Astrocyte (in vitro differentiated cells and primary cell): ENCODE measurements at places on chromosomes 3 and 15. TPM values are rescaled to one million over a fixed set of nuclear protein-coding genes. Genes with fewer than 3 reads are reported as not detected.

GRCh38 chr3:139329364-139329850 is 14.4 kb upstream of the MRPS22 start:
- DNase-seq = peak; percentile 40
- H3K4me3 ChIP-seq = no peak overlapping the region
- no peak overlapping the region for H3K27ac ChIP-seq
- no peaks in the 10 kb centered on the region for H3K36me3 ChIP-seq

DNA sequence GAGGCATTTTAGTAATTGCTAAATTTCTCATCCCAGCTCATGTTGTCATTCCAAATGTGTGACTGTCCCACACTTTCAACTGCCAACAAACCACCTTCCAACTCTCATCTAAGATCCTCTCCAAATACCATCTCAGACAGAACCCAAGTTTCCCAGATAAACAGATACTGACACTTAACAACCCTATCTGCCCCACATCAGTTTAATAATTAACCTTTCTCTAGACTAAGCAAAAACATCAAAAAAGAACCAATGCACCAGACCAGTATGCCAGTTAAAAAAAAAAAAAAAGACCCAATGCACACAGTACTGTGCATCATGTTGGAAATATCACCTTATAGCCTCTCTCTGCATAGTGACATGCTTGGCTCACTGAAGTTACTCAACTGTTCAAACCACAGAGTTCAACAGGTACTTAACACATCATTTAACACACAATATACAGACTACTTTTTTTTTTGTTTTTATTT is 5.5 kb downstream of the SFMBT1 start:
- peaks cover 4% of the 10 kb centered on the region for H3K4me1 ChIP-seq
- H3K4me3 ChIP-seq = no peak overlapping the region
- H3K27me3 ChIP-seq = no peaks in the 10 kb centered on the region

DNA sequence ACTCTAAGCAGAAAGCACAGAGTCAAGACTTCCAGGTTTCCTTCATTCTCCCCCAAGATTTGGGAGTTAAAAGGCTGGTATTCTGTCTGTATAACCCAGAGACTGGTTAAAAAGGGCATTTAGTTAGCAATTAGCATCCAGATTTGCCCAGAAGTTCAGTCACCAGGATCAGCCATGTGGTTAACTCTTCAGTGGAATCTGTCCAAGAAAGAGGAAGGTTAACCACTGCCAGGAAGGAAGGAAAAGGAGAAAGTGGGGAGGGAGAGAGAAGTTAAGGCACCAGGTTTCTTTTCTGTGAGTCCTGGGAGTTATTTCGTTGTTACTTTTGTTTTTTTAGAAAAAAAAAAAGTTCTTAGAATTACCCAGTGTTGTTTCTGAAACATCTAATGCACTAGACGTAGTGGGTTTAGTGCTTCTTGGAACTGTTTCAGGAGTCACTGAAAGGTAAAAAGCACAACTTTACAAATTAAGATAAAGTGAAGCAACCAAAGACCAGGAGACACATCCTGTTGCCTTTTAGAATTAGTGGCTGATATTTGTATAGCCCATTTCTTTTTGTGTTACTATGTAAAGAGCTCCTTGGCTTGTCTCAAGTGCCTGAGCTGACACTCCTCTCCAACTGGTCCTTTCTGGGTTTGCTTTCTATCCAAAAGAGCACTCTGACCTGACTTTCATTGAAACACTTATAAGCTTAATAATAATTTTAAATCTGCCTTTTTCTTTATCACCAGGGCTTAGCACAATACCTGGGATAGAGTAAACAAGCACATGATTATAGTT is 128.6 kb downstream of the ABI3BP start:
- H3K4me3 ChIP-seq = no peak overlapping the region
- H3K27me3 ChIP-seq = no peaks in the 10 kb centered on the region
- no peaks in the 10 kb centered on the region for H3K36me3 ChIP-seq
- DNase-seq = no peak
- H3K27ac ChIP-seq = no peak overlapping the region
- H3K4me1 ChIP-seq = peaks cover 3% of the 10 kb centered on the region

ACKR2 gene
- total RNA-seq = 1.7 and 2.1 TPM in 2 replicates

DNA sequence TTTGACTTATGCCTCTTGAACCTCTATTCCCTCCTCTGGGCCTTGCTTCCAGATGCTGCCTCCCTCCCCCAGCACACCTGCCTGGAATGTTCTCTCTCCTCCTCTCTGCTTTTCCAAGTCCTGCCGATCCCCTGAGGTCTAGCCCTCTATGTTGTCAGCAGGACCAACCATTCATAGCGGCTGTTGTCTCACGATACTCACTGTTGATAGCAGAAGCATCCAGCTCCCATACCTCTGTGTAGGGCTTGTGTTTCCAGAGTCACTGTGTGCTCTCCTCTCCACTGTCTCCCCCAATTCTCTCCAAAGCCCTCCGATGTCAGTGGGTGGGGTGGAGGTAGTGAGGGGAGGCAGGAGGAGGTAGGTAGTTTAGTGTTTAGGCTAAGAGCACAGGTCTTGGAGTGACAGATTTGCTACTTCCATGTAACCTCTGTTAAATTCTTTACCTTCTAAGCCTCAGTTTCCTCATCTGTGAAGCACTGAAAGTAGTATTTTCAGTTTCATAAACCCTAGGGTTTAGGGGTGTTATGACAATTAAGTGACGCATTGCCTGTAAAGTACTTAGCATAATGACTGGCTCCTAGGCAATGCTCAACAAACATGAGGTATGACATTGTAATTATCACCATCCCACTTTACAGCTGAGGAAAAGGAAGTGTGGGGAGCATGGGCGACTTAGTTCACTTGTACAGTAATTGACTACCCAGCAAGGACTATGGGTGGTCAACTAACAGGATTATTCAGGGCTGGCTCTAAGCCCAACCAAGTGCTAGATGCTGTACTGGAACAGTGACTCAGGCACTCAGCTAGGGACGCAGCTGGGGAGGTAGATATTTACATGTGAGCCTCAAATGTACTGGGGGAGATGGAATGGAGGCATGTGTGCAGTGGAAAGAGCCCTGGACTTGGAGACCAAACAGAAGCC is 122.8 kb downstream of the CACNA1D start:
- H3K27ac ChIP-seq = no peak overlapping the region
- H3K4me3 ChIP-seq = no peak overlapping the region
- no peaks in the 10 kb centered on the region for H3K36me3 ChIP-seq
- no peak for DNase-seq
- no peaks in the 10 kb centered on the region for H3K4me1 ChIP-seq

CPNE9 gene
- total RNA-seq = 0.20 TPM in 1 of 2 replicates, not detected in the other

IL20RB gene
- 22.0 and 23.6 TPM in 2 replicates for total RNA-seq

APOD gene
- 0.70 TPM in 1 of 2 replicates, not detected in the other for total RNA-seq

GRCh38 chr15:75731248-75732151 is 18.9 kb upstream of the CSPG4 start:
- peaks cover 2% of the 10 kb centered on the region for H3K4me1 ChIP-seq
- no peaks in the 10 kb centered on the region for H3K36me3 ChIP-seq
- H3K4me3 ChIP-seq = no peak overlapping the region
- no peak for DNase-seq

GRCh38 chr3:87227835-87228144 is 681 bp downstream of the CHMP2B start:
- no peaks in the 10 kb centered on the region for H3K4me1 ChIP-seq
- DNase-seq = no peak
- peak overlapping the region; percentile 87 for H3K27ac ChIP-seq
- no peaks in the 10 kb centered on the region for H3K36me3 ChIP-seq

DNA sequence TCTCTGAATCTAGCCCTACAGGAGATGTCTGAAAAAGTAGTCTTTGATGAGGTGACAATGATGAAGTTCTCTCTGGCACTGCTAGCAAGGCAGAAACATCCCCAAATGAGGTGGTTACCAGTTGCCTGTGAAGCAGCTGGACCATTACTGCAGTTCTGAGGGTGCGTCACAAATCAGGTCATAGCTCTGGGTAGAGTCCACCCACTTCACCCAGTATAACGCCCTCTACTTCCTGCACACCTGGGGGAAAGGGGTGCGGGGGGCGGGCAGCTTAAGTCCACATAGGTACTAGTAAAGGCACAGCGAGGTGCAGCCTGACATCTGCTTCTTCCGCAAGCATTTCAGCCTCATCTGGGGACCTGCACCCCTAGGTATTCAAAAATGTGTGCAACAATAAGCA is 13.4 kb upstream of the SATB1 start:
- no peak overlapping the region for H3K4me3 ChIP-seq
- H3K27me3 ChIP-seq = peaks cover 6% of the 10 kb centered on the region
- H3K27ac ChIP-seq = no peak overlapping the region
- H3K36me3 ChIP-seq = no peaks in the 10 kb centered on the region
- peaks cover 6% of the 10 kb centered on the region for H3K4me1 ChIP-seq
- no peak for DNase-seq

CSPG4 gene
- 26.9 and 47.8 TPM in 2 replicates for total RNA-seq

FAM81A gene
- 0.73 and 0.94 TPM in 2 replicates for total RNA-seq

DNA sequence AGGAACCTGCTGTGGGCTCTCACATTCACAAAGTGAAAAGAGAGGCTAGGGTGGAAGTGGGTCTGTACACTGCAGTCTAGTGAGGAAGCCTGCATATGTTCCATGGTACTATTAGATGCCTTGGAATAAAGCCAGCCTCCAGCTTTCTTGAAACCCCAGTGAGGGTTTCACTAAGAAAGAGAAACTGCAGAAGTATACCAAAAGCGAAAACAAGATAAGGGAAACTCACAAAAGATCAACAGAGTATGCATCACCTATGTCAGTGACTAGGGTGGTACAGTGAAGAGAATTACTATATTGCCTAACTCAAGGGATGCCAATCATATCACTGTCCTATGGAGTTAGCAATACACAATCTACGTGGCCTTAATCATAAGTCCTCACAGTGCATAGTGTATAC is 212.5 kb upstream of the GADL1 start:
- H3K27ac ChIP-seq = no peak overlapping the region
- H3K36me3 ChIP-seq = no peaks in the 10 kb centered on the region
- peaks cover 16% of the 10 kb centered on the region for H3K4me1 ChIP-seq
- no peak for DNase-seq
- H3K4me3 ChIP-seq = no peak overlapping the region

- H3K4me1 ChIP-seq = no peaks in the 10 kb centered on the region
- no peak for DNase-seq
- no peaks in the 10 kb centered on the region for H3K27me3 ChIP-seq
- no peak overlapping the region for H3K27ac ChIP-seq
- no peaks in the 10 kb centered on the region for H3K36me3 ChIP-seq
- H3K4me3 ChIP-seq = no peak overlapping the region
Measured at GRCh38 chr3:17078926-17079465, 194.2 kb downstream of the PLCL2 start.

- DNase-seq = no peak
- peaks cover 14% of the 10 kb centered on the region for H3K4me1 ChIP-seq
- no peaks in the 10 kb centered on the region for H3K36me3 ChIP-seq
Measured at GRCh38 chr3:13012221-13012691, 61.0 kb downstream of the IQSEC1 start.

DNA sequence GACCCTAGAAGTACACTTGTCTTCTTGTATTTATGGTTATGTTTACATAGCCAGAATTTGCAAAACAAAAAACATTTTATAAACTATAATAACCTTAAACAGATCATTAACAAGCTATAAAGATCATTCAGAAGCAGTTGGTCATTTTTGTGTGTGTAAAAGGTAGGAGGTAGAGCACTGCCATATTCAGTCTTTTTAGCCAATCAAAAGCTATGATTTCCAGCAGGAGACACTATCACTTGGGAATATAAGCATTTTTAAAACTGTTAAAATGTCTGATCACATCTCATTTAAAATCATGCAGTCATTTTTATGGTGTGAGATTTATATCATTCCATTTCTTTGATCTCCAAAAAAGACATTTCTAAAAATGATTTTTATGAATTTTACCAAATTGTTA is 42.6 kb upstream of the ATP2C1 start:
- H3K27ac ChIP-seq = no peak overlapping the region
- H3K36me3 ChIP-seq = no peaks in the 10 kb centered on the region
- H3K4me3 ChIP-seq = no peak overlapping the region
- H3K4me1 ChIP-seq = peaks cover 6% of the 10 kb centered on the region
- DNase-seq = no peak
- H3K27me3 ChIP-seq = no peaks in the 10 kb centered on the region

ZNF385D gene
- 7.8 and 8.0 TPM in 2 replicates for total RNA-seq

GRCh38 chr3:42749753-42750231 is 23.3 kb downstream of the CCDC13 start:
- H3K27me3 ChIP-seq = peaks cover 3% of the 10 kb centered on the region
- H3K4me1 ChIP-seq = no peaks in the 10 kb centered on the region
- H3K36me3 ChIP-seq = no peaks in the 10 kb centered on the region
- H3K27ac ChIP-seq = no peak overlapping the region
- no peak for DNase-seq

DNA sequence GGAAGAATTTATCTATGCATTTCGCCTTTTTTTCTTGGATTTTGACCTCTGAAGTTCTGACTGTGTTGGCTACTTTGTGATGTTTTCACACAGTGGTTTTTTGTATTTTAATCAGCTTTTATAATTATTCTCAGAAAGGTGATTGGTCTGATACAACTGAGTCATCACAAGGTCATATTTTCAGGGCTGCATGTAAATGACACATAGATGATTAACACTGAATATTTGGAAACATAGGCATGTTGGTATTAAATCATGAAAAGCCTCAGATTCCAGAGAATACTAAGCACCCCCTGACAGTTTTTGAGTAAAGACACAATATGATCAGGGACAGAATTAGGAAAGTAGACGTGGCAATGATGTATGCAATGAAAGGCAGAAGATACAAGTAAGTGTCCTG is 175.5 kb upstream of the SLCO3A1 start:
- H3K27ac ChIP-seq = no peak overlapping the region
- H3K27me3 ChIP-seq = no peaks in the 10 kb centered on the region
- H3K4me3 ChIP-seq = no peak overlapping the region
- H3K36me3 ChIP-seq = no peaks in the 10 kb centered on the region

- no peak overlapping the region for H3K27ac ChIP-seq
- no peaks in the 10 kb centered on the region for H3K36me3 ChIP-seq
- DNase-seq = no peak
- no peaks in the 10 kb centered on the region for H3K4me1 ChIP-seq
- no peak overlapping the region for H3K4me3 ChIP-seq
- H3K27me3 ChIP-seq = no peaks in the 10 kb centered on the region
Measured at GRCh38 chr3:140399871-140400270, 278.0 kb upstream of the TRIM42 start.

MESP2 gene
- not detected in 2 replicates for total RNA-seq

CLDN18 gene
- not detected in 2 replicates for total RNA-seq

- no peaks in the 10 kb centered on the region for H3K27me3 ChIP-seq
- DNase-seq = no peak
- peaks cover 6% of the 10 kb centered on the region for H3K36me3 ChIP-seq
- H3K4me3 ChIP-seq = peak overlapping the region; percentile 90
- H3K4me1 ChIP-seq = peaks cover 15% of the 10 kb centered on the region
Measured at GRCh38 chr15:58932710-58933280, 684 bp downstream of the SLTM start.

DNA sequence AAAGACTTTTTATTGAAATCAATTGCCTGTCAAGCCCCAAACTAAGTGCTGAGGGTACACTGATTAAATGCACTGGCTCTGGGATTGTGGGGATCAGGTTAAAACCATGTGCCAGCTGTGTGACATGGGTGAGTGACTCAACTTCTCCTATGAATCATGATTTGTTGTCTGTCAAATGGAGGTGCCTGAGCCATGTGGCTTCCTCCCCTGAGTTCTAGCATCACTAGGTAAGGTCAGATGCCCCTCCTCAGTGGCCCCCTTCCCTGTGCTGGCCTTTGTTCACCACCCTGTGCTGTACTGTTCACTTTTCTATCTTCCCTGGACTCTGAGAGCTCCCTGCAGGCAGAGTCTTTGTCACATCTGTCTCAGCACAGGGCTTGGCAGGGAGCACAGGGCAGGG is 43.6 kb upstream of the ATP2B2 start:
- H3K27me3 ChIP-seq = peaks cover 4% of the 10 kb centered on the region
- no peak overlapping the region for H3K4me3 ChIP-seq
- peaks cover 16% of the 10 kb centered on the region for H3K4me1 ChIP-seq
- no peak for DNase-seq

GRCh38 chr15:88646088-88646405 is 7.2 kb downstream of the ISG20 start:
- H3K4me3 ChIP-seq = no peak overlapping the region
- peaks cover 22% of the 10 kb centered on the region for H3K4me1 ChIP-seq
- no peak overlapping the region for H3K27ac ChIP-seq
- no peaks in the 10 kb centered on the region for H3K36me3 ChIP-seq

GRCh38 chr3:100163787-100164186 is 49.5 kb upstream of the FILIP1L start:
- DNase-seq = no peak
- H3K27me3 ChIP-seq = no peaks in the 10 kb centered on the region
